ENCODE measurements at places on chromosomes 11 and 22. TPM values are rescaled to one million over a fixed set of nuclear protein-coding genes. Genes with fewer than 3 reads are reported as not detected.

DNA sequence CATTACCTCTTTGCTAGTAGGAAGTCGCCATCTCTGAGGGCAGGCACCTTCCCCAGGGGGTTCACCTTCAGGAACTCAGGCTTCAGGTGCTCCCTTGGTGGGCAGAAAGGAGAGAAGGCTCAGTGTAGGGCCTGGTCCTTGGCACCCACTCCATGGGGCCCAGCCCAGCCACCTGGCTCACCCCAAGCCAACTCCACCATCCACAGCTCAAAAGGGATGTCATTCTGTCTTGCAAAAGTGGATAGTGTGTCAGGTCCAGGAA lies 2.7 kb upstream of the GSTT4 start:
- DNase-seq: no peak

GRCh38 chr11:68328374-68329091 lies 16.1 kb downstream of the LRP5 start:
- DNase-seq: no peak

DNA sequence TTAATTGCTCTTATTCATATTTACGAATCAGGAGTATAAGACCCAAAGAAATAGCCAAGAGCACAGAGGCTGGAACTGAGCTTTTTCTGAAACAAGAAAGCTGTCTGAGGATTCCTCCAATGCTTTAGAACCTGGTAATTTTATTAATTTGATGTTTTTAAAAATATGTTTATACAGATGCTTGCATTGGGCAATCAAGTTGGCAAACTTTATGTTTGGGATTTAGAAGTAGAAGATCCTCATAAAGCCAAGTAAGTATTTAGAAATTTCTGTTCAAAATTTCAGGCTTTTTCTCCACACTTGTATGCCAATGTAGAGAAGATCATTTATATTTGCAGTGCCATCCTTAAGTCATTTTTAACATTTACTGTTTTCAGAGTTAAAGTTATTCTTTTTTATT lies 24.3 kb upstream of the HIKESHI start:
- no peak for DNase-seq

- no peak for DNase-seq
Observed at GRCh38 chr11:36577373-36577772, 9.6 kb downstream of the RAG1 start.

GRCh38 chr22:44906248-44906936 lies 103.4 kb downstream of the PHF21B start:
- no peak for DNase-seq

DNA sequence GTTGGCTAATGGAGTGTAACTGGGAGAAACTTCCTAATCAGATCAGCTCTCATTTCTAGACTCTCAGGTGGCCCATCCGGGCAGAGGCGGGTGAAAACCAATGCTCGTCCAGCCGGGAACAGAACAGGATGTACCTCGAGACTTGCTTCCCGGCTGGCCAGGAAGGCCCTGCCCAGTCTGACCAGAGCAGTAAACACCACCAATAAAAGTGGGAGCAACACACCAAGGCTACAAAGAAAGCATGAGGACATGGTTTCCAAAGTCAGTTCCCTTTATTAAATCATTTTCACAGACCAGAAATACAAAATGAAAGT lies 940 bp upstream of the TNKS1BP1 start:
- DNase-seq: no peak

- no peak for DNase-seq
Observed at GRCh38 chr11:64057890-64058289, 22.2 kb downstream of the FLRT1 start.

DNA sequence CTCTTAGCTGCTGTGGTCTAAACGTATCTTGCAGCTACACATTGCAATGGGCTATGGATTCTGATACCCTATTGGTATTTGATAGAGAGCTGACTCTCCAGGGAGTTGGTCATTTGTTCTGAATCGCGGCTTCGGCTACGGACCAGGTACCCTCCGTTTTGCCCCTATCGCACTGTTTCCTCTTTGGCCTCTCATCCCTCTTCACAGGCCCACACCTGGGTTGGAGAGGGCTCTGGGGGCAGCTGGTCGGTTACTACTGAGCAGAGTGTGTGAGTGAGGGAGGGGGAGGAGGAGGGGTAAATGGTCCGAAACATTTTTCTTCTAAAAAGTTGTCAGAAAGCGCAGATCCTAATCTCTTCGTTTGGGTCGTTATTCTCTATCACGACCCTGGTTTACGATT lies 48.8 kb upstream of the HSD17B12 start:
- no peak for DNase-seq

- DNase-seq: peak; percentile 89
Observed at GRCh38 chr11:67391304-67392182, at the start of gene RAD9A. Gene RAD9A (plus strand): TSS chr11:67391986. CDS start chr11:67392045, 59 bp downstream.

GRCh38 chr22:20523086-20523983 lies 15.9 kb downstream of the MED15 start:
- peak; percentile 25 for DNase-seq

- peak; percentile 69 for DNase-seq
Observed at GRCh38 chr11:64206457-64207255, at the start of gene FERMT3. Gene FERMT3 (plus strand): TSS chr11:64206721. CDS start chr11:64207365, 644 bp downstream.

GRCh38 chr22:50731811-50732624 lies 6.0 kb upstream of the ACR start:
- DNase-seq: peak; percentile 50

DNA sequence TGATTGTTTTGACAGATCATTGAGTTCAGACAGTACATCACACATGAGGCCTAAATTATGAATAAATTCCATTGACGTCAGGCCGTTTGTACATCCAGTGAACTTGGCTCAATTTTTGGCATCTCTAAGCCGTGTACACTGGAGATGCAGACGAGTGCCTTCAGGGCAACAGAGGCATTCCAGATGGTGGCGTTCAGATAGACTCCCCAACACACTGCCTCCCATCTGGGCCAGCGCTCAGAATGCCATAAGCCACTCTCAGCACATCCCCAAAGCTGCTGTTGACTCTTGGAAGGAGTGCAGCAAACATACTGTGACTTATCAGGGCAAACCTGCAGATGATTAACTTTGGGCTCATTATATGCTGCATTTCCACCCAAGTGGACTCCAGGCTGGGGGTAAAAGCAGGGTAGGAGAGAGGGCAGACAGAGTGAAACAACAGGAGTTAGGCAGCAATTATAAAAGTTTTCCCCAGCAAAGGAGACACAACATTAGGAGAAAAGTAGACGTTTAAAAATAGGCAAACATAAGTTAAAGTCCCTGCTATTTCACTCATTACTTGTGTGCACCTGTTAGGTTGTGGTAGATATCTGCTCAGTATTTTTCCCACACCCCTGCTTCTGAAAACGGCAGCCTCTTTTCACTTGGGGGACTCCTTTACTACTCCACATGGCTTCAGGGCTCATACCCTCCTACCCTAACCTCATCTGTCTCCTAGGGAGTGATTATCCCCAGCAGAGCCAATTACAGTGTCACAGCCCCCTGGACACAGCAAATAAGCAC lies 60.2 kb upstream of the PDE3B start:
- DNase-seq: no peak

ZNF143 gene
- 50.5 TPM for total RNA-seq

CCDC88B gene
- total RNA-seq: 68.3 TPM

OR52A1 gene
- not detected for total RNA-seq

NPAS4 gene
- not detected for total RNA-seq

NEFH gene
- 0.47 TPM for total RNA-seq

All from CD4-positive, alpha-beta memory T cell (primary cell).